CD4-positive, alpha-beta T cell treated with Interleukin-12 subunit alpha and Interleukin-12 subunit beta, for 1 hour (primary cell): ENCODE measurements at places on chromosomes 7 and 10.

GRCh38 chr7:5394264-5395105 lies 29.1 kb downstream of the TNRC18 start:
- DNase-seq = no peak

DNA sequence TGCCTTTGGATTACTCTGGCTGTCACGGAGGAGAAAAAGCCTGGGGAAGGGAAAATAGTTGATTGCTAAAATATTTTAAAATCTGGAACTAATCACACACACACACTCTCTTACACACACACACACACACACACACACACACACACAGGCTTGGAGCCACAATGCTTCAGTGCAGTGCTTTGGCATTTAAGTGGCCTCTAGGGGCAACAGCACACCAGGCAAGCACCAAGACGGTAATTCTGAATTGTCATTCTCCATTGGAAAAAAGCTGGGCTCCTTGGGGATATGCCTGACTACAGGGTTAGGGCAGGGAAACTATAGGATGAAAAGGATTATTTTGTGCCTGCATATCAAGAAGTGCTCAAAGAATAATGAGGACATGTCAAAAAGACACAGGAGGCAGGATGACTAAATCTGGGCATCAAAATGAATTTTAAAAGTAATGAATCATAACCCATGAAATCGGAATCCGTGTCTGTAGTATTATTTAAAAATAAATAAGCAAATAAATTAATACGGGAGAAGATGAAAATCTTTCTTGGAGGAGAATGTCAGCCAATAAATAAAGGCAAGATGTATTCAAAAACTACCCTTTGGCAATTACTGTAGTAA lies 30.4 kb upstream of the DDC start:
- peak; percentile 45 for DNase-seq

GRCh38 chr7:152975076-152975475 lies 215.5 kb downstream of the ACTR3B start:
- DNase-seq = no peak

DNA sequence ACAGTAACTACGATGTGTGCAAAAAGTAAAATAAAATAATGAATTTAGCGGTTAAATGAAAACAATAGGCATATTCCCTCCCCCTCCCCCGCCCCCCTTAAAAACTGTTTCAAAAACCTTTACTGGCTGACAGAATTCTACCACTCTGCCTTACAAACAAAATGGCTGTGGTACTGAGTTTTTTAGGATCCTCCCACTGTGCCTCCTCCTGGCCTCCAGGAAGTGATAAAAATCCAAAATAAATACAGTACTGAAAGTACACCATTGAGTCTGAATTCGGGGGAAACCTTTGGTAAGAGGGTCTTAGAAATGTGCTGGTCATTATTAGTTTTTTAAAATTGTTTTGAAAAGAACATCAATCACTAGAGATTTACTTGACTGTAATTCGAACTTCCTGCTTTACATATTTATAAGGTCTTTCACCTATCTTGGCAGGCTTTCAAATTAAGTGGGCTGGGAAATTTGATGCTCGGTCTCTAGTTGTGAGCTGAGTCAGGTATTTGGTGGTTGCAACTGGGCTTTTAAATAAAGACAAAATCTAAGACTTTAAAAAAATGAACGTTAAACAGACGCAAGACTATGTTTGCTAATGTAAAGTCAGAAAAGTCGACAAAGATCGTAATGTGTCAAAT lies 32.5 kb upstream of the EPC1 start:
- peak; percentile 66 for DNase-seq

DNA sequence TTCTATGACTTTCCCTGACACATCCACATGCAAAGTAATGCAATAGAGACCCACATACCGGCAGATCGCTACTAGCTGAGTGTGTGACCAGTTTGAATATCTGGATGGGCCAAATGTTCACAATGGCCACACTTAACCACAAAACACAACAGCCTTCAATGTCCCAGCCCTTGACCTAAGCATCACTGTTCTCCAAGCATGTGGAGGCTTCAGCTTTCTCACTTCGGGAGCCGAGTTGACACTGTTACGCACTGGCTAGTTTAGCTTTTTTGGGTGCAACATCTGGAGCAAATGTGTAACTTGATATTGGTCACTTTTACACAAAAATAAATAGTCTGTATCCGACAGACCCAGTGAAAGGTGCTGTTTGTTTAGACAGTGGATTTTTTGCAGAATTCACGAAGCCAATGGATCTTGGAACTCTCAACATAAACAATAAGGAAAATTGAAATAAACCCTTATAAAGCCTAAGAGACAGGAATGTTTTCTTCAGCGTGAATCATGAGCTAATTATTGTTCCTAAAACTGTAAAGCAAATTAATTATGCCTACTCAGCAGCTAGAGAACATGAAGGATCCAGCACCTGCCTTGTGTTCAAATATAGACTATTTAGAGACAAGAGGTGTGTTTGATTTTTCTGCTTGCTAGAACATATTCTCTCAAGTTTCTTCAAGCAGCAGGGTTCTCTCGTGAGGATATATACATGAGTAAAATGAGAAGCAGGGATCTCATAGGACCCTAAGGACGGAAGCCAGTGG lies 117.6 kb upstream of the JCAD start:
- no peak for DNase-seq

DNA sequence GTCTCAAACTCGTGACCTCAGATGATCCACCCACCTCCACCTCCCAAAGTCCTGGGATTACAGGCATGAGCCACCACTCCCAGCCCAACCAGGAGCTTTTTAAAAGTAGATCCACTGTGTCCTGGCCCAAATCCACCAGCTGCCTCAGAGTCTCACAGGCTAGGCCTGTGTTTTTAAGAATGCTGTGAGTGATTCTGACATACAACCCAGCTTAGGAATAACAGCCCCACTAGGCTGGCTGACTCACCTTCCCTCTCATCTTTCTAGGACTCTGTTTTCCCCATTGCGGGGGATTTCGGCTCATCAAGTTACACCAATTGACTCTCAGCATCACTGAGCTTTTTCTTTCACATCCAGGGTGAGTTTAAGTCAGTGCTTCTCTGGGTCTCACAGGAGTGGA lies 207.6 kb downstream of the SKIDA1 start:
- DNase-seq = no peak

DNA sequence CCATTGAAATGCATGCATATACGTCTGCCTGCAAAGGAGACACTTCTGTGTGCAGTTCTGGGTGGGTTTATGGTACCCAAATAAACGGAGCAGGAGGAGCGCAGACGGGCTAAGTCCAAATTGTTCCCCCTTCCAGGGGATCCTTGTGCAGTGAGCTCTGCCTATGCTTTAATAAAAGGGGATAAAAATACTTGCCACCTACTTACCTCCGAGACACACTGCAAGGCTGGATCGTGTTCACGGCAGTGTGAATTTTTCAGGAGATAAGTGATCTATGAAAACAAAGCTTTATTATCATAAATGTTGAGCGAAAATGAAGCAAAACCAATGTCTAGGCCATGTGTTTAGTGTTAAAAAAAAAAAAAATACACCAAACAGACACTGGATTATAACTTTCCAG lies 308.8 kb upstream of the AOAH start:
- DNase-seq = no peak

DNA sequence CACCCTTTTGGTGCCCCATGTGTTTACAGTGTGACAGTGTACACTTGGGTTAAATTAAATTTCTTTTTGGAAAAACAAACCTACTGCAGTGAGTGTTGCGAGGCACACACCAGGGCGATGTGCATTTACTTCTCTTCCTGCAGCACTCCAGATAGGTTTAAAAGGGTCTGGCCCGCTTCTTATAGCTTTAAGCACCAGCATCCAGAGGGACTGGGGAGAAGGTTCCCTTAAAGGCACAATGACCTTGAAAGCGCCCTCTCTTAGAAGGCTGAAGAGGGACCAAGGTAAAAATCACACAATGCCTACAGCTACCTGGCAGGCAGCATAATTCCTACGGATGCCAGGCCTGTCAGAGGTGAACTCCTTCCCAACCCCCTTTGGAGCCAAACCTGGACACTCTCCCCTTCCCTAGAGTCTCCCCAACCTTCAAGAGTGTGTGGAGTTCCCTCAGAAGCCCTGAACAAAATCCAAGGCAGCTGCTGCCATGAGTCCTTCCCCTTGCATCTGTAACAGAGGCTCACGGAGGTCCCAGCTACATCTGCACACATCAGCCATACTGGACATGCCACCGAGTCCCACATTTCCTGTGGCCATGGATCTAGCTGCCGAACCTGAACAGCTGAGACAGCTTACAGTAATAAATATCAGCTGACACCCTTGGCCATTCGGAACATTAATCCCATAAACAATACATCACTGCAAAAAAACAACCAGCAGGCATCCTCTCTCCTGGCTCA lies 33.2 kb downstream of the TRIM8 start:
- DNase-seq = no peak

DNA sequence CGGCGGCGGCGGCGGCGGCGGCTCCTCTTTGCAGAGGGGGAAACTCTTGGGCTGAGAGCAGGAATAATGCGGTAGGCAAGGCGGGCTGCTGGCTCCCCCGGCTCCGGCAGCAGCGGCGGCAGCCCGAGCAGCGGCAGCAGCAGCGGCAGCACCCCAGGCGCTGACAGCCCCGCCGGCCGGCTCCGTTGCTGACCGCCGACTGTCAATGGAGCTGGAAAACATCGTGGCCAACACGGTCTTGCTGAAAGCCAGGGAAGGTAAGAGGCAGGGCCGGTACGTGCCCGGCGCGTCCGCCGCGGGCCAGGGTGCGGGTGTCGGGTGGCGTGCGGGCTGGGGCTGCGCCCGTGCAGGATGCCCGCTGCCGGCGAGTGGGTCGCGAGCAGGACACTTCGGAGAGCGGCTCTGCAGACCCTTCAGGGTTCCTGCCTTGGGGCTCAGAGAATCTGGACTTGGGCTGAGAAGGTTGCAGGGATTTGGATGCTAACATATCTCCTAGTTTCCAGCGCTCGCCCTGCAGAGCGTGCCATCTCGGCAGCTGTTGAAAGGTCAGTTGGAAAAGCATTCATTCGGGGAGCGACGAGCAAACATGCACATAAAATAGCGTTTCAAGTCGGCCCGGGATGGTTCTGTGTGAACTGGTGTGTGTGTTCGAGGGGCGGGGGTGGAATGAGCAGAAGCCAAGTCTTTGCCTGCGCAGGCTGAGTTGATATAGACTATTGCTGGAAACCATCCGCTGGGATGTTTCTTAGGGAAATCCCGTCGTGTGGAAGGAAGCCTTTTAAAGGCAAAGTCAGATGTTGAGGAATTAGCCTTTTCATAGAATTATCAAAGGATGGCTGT lies 562 bp downstream of the GRK5 start:
- DNase-seq = peak; percentile 30

GRCh38 chr10:18542832-18543231 lies 108.6 kb downstream of the NSUN6 start:
- no peak for DNase-seq

- DNase-seq = no peak
Observed at GRCh38 chr10:95297402-95297801, 6.6 kb upstream of the PDLIM1 start.

DNA sequence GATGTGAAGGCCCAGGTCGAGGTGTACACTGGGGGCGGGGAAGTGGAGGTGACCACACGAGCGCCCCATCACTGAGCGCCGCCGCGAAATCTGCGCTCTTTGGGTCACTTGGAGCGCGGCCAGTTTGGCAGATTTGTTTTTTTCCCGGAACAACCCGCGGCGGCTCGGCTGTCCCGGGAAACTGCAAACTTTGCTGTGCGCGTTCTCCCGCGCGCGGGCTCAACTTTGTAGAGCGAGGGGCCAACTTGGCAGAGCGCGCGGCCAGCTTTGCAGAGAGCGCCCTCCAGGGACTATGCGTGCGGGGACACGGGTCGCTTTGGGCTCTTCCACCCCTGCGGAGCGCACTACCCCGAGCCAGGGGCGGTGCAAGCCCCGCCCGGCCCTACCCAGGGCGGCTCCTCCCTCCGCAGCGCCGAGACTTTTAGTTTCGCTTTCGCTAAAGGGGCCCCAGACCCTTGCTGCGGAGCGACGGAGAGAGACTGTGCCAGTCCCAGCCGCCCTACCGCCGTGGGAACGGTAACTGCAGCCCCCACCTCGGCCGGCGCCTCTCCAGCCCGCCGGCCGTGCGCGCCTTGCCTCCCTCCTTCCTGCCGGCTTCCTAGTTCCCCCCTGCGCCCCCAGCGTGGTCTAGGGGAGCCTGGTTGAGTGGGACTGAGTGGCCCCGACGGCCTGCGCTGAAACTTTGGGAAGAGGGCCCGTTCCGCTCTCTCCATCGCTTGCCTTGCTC lies at the start of gene CASP7:
TSS of gene CASP7 (plus strand) at position 450 of the 727 bp plus-strand sequence. CDS start 17,582 bp downstream, outside the sequence.
- DNase-seq = peak; percentile 85

GRCh38 chr7:8881916-8882315 lies 448.5 kb downstream of the NXPH1 start:
- no peak for DNase-seq

GRCh38 chr7:33845991-33846509 lies 59.3 kb upstream of the BMPER start:
- DNase-seq = no peak

GRCh38 chr7:16268821-16269768 lies 152.2 kb downstream of the CRPPA start:
- no peak for DNase-seq

DNA sequence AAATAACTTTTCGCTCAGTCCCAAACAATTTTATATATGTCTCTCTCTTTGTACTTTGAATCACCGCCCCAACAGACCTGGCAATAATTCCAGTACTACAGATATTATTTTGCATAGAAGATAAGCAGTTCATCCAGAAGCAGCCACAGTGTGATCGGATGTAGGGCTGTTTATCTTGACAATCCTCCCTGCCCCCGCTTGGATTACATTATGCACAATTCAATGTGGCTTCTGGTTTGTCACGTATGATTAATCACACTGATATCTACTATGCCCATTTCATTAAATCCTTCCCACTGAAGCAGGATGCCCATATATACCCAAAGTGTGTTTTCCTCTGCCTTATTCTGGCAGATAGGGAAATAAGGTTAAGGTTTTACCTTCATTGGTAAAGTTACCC lies 115.2 kb downstream of the PDE1C start:
- DNase-seq = no peak

DNA sequence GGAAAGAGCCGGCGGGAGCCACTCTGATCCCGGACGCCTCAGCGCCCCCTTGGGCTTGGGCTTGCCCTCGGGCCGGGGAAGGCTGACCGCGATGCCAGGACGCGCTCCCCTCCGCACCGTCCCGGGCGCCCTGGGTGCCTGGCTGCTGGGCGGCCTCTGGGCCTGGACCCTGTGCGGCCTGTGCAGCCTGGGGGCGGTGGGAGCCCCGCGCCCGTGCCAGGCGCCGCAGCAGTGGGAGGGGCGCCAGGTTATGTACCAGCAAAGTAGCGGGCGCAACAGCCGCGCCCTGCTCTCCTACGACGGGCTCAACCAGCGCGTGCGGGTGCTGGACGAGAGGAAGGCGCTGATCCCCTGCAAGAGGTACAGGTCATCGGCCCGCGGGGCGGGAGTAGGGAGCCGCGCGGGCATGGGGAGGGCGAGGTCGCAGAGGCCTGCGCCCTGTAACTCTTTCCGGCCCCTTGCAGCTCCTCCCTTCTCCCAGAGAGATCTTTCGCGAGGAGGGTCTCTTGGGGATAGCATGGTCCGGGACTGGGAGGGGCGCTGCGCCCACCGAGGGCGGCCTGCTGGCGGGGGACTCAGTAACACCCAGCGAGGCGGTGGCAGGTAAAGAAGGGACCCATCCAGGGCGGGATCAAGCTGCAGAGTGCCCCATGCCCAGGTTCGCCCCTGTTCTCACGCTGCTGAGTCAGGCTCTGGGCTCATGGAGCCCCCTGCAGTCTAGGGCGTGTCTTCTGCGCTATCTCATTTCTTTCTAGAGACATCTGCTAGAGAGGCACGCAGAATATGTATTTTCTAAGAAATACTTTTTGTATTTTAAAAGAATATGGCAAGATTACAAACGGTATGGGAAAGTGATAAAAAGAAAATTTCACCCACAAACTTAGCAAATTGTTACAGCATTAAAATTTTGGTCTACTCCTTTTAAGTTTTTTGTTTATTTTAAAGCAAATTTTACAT lies 687 bp downstream of the EPDR1 start:
- DNase-seq = no peak

GRCh38 chr7:45563941-45564461 lies 10.2 kb upstream of the ADCY1 start:
- no peak for DNase-seq
